ENCODE measurements at places on chromosomes 7 and 10.

GRCh38 chr7:106604303-106604924 lies 56.5 kb downstream of the CCDC71L start:
- no peak for DNase-seq

DNA sequence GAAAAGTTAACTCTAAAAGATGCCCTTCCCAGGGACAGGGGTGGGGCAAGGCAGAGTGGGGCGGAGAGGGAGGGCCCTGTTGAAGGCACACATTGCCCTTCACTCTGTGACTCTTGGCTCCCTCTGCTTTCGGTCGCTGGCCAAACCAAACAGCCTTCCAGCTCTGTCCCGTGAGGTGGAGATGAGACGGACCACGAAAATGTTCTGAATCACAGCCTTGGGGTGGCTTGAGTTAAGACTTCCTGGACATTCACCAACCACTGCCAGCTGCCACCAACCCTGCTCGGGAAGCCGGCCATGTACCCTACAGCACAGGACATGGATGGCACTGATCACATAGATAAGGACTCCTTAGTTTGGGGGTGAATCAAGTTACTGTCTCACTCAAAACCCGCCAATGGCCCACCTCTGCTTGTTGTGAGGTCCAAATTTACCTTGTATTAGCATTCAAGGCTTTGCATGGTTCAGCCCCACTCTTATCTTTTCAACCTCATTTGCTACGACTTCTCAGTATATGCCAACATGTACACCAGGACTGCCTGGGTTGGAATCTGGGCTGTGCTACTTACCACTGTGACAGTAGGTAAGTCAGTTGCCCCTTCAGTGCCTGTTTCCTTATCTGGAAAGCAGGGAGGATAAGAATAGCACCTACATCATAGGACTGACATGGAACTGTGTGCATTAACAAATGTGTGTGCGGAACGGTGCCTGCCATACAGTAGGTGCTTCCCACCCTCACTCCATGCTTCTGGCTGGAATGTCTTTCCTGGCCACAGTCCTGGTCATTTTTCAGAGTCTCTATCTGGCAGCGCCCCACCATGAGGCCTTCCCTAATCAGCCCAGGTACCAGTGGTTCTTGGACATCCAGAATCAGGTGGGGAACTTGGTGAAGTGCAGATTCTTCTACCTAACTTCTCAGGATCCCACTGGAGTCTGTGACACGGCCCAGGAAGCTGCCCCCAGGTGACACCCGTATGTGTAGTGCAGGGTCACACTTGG lies 28.0 kb downstream of the ITPRIP start:
- DNase-seq, result no peak

GRCh38 chr10:80856186-80856585 lies 318.5 kb downstream of the SH2D4B start:
- no peak for DNase-seq

- no peak for DNase-seq
Measured at GRCh38 chr10:83166344-83166743, 973.0 kb upstream of the GHITM start.

GRCh38 chr10:60677531-60678129 lies 100.6 kb upstream of the CDK1 start:
- DNase-seq, result no peak

DNA sequence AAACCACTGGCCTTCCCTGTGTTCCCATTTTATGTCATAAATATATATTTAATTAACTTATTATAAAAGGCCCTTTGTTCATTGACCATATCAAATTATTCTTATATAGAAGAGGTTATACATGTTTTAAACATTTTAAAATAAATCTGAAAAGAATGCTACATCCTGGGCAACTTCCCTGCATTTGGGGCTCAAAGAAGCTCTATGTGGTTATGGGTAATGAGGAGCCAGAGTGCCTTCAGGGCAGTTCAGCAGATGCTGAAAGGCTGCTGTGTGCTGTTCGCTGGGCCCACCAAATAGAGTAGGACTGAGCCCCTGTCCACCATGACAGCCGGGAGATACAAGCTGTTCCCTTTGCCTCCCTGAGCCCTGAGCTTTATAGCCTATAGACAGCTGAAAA lies 35.9 kb downstream of the HTRA1 start:
- DNase-seq, result no peak

GRCh38 chr7:153627323-153627722 lies 424.9 kb upstream of the DPP6 start:
- DNase-seq, result no peak

DNA sequence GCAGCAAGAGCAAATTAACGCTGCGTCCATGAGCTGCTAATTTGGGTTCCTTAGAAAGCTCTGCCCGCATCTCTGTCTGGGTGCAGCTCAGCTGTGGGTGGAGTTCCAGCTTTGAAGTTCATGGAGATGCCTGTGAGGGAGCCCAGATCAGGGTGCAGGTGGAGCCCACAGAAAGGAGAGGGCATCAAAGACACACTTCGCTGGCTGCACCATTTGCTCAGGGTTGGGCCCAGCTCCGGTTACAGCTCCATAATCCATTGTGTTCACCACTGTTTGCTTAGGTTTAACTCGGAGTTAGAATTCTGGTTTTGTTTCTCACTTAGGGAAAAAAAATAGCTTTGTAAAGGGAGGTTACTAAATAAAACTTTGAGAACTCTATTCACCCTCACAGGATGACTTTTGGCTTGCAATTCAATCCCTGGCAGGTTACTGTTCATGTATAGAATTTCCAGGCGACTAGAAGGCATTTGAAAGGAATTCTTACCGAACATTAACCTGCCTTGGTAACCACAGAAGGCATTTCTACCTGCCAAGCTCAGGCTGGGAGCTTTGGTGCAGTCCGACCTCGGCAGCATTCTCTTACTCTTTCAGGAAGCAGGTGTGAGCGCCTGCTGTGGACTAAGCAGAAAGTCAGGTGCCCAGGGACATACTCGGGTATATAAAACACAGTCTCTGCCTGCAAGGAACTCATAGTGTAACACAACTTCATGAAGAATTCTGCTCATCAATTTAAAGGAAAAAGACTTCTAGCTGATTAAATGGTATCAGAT lies 179.5 kb upstream of the RNF32 start:
- DNase-seq, result no peak

GRCh38 chr10:127997937-127998336 lies 91.0 kb downstream of the PTPRE start:
- no peak for DNase-seq

GRCh38 chr10:128463991-128464760 lies 338.0 kb upstream of the MKI67 start:
- DNase-seq, result no peak

- no peak for DNase-seq
Measured at GRCh38 chr10:95513008-95513589, 48.1 kb downstream of the SORBS1 start.

DNA sequence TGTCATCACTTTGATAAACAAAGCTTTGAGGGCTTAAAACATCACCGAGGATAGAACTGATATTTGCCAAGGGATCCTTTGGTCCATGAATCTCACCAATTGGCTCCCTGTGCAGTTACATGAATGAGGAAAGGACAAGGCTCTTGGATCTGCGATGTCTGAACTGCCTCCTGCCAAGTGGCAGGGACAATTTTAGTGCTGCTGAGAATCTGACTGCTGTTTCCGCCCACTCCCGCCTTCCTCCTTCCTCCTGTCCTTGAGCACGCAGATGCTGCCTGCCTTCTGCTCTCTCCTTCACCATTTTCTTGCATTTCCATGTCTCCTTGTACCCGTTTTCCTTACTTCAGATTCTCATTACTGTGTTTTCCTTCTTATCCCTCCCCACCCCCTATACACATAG lies 26.8 kb upstream of the ITPRID1 start:
- no peak for DNase-seq

GRCh38 chr7:130151591-130152492 lies 53.4 kb downstream of the TMEM209 start:
- peak; percentile 55 for DNase-seq

- DNase-seq, result no peak
Measured at GRCh38 chr10:34537629-34538231, 277.4 kb downstream of the PARD3 start.

- no peak for DNase-seq
Measured at GRCh38 chr7:80145780-80146422, 11.3 kb downstream of the GNAI1 start.

DNA sequence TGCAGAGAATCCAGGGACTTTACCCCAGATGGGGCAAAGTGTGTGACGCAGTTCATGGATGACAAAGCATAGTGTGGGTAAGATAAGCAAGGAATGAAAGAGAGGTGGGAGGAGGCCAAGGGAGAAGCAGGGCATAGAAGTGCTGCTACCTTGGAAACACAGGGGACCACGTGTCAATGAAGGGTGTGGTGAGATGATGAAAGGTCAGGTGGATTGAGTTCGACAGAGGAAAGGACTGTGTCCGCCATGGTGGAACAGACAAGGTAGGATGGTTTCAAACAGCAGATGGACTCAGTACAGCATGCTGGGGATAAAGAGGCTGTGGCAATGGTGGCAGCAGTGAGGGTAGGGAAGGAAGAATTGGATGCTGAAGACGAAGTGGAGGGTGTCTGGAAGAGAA lies 32.7 kb downstream of the MEST start:
- no peak for DNase-seq

- DNase-seq, result no peak
Measured at GRCh38 chr10:11869743-11870460, 46.7 kb downstream of the PROSER2 start.

DNA sequence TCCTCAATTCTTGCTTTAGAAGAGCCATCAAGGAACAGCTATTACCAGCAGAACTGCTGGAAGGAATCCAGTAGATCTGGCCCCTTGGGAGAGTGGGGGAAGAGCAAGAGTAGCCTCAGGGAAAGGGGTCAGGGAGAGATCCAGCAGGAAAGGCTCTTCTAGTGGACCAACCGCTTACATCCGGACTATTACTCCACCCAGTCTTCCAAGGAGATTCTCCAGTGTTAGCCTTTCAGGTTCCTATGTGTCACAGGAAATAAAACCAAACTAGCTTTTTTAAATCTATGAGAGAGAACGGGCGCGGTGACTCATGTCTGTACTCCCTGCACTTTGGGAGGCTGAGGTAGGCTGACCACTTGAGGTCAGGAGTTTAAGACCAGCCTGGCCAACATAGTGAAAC lies 34.3 kb downstream of the TET1 start:
- DNase-seq, result no peak

DNA sequence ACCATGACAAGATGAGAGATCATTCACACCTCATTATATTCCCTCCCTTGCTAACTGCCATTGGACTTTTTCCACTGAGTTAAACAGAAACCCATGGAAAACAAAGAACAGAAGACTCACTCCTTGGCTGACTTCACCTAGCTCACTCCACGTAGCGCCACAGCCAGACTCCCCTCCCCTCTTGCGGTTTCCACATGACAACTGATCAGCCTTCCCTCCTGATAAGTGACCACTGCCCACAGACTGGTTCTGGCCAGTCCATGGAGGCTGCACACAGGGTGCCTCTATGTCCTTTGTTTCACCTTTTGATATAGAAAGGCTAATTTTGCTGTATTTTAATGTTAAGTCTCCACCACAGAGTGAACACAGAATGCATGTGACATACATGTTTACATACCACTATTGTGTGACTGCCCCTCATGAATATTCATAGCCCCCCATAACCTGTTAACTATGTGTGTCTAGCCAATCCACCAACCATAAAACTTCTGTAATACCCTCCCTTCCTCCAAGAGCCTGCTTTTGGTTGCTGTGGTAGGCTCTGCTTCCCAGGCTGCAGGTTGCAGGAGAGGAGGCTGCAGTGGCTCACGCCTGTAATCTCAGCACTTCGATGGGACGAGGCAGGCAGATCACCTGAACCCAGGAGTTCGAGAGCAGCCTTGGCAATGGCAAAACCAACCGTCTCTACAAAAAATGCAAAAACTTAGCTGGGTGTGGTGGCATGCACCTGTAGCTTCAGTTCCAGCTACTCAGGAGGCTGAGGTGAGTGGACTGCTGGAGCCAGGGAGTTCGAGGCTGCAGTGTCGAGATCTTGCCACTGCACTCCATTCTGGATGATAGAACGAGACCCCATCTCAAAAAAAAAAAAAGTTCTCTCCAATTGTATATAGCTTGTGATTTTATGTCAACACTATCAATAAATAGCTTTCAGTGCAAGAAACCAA lies 10.0 kb upstream of the IFIT5 start:
- no peak for DNase-seq

- peak; percentile 10 for DNase-seq
Measured at GRCh38 chr10:132493246-132493755, 44.3 kb upstream of the INPP5A start.

- DNase-seq, result no peak
Measured at GRCh38 chr7:28672397-28672797, 260.1 kb downstream of the CREB5 start.

DNA sequence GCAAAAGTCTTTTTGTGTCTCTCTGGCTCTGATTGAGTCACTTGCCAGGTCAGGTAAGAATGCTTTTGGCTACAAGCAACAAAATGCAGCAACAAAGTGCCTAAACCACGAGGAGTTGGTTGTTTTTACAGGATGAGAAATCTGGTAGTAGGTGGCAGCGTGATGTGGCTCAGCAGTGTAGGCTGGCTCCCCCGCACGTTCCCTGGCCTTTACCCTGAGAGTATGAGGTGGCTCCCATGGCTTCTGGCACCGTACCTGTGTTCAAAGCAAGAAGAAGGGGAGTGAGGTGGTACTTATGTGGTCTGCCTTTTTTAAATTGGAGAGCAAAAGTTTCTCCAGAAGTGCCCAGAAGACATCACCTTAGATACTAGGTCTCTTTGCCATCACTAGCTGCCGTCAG lies 11.7 kb downstream of the PRKRIP1 start:
- no peak for DNase-seq

DNA sequence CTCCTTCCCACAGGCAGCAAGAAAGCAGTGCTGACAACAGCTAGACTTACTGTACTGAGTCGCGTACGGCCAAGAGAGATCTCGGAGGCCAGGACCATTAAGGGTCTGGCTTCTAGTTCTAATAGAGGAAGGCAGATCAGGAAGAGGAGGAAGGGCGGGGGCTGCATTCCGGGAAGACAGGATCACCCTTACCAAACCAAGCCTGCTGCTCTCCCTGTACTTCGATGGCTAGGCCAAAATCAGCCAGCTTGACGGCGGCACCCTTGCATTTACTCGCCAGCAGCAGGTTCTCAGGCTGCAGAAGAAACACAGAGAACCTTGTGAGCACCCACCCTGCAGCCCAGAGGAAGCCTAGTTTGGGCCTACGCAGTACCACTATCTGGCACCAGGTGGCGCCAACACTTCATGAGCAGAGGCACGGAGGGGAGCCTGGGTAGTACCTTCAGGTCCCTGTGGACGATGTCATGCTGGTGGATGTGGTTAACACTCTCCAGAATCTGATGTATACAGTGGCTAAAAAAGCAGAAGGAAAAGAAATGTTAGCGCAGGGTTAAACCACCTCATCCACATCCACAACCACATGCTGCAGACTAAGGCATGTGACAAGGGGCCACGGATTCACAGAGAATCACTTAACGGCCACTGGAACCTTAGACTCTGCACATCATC lies 25.4 kb downstream of the CAMK2G start:
- DNase-seq, result peak; percentile 92

DNA sequence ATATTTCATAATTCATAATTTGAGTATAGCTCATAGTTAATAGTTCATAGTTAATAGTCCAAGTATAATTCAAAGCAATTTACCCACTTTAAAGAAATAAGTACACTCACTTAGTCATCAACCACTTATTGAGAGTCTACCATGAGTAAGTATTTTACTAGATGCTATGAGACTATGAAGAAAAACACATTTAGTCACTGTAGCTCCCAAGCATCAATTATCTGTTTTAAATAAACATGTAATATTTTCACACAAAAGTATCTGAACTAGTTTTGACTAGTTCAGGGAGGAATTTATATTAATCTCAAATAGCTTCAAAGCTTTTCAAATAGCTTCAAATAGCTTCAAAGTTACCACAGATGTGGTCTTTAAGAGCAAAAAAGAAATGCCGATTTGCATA lies 119.2 kb downstream of the ANK3 start:
- DNase-seq, result no peak

GRCh38 chr7:77441046-77441445 lies 24.9 kb upstream of the GSAP start:
- no peak for DNase-seq

- no peak for DNase-seq
Measured at GRCh38 chr10:32169556-32169955, 113.3 kb upstream of the KIF5B start.
